ENCODE measurements at places on chromosomes 3 and 15. TPM values are rescaled to one million over a fixed set of nuclear protein-coding genes. Genes with fewer than 3 reads are reported as not detected.

Gene FOXB1
- total RNA-seq, result not detected

- DNase-seq, result no peak
- H3K27ac ChIP-seq, result peak overlapping the region; percentile 89
- H3K4me3 ChIP-seq, result peak overlapping the region; percentile 47
Measured at GRCh38 chr15:31337352-31338031, 10.9 kb downstream of the KLF13 start.

GRCh38 chr15:32919749-32920414, 202.1 kb downstream of the GREM1 start:
- DNase-seq, result no peak
- no peak overlapping the region for H3K4me3 ChIP-seq
- no peaks in the 10 kb centered on the region for H3K4me1 ChIP-seq
- H3K27me3 ChIP-seq, result no peaks in the 10 kb centered on the region
- no peaks in the 10 kb centered on the region for H3K36me3 ChIP-seq

DNA sequence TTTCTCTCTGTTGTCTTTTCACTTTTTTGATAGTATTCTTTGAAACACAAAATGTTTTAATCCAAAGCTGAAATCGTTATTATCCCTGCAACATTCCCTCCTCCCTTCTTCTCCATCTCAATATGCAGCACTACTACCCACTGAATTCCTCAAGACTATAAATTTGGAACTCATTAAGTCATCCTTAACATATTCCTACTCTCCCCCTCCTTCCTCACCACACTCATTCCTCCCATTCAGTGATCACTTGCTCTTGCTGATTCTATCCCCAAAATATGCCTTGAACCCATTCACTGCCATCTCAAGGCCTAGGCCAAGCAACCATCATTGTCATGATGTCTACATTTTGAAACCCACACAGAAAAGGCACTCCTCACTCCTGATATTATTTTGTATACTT, 2.4 kb upstream of the PIK3R4 start:
- no peaks in the 10 kb centered on the region for H3K27me3 ChIP-seq
- H3K27ac ChIP-seq, result peak overlapping the region; percentile 62
- peak overlapping the region; percentile 92 for H3K4me3 ChIP-seq

DNA sequence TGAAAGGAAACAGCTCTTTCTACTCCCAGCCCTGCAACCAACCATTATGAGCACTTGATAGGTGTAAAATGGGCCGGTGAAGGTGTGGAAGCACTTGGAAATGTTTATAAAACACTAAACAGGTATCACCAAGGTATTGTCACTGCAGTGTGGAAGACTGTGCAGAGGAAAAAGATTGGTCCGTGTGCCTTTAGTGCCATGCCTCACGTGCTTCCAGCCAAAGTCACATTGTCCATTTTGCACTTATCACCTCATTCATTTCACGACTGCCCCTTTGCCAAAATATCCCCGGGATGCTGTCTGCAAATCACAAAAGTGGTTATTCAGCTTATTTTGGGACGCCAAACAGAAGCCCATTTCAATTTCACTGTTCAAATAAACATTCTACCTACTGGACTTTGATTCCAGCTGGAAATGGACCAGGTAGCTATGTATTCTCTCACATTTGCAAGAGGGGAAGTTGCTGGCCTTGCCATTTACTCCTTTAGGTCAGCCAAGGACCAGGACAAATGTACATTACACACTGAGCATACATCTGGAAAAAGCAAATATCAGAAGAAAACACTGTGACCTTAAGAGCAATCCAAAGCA, 58.4 kb downstream of the ARRDC4 start:
- no peak overlapping the region for H3K27ac ChIP-seq
- H3K4me3 ChIP-seq, result no peak overlapping the region
- no peaks in the 10 kb centered on the region for H3K36me3 ChIP-seq
- H3K4me1 ChIP-seq, result no peaks in the 10 kb centered on the region
- no peaks in the 10 kb centered on the region for H3K27me3 ChIP-seq
- no peak for DNase-seq

DNA sequence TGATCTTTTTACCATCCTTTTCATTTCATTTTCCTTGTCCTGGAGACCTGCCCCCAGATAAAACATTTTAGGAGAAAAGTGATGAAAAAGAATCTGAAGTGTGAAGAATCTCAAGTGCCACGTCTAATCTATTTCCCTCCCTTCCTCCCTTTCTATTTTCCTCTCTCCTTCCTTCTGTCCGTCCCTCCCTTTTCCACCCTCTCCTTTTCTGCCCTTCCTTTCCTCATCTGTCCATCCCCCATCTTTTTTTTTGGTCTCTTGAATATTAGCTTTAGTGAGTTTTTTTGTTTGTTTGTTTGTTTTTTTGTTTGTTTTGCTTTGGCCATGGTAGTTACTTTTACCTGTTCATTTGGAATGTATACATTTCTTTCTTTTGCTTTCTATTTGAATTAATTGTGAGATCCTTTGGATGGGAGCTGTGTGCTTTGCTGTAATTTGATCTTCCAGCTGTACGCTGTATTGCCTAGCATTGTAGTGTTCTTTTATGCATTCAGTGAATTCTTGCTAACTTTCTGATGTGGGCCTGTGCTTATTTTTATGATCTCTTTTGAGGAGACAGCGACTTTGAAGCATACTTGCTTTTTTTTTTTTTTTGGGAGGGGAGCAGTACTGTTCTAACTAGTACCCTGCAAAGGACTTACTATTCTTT, 19.2 kb downstream of the CDIN1 start:
- no peak overlapping the region for H3K27ac ChIP-seq
- no peaks in the 10 kb centered on the region for H3K27me3 ChIP-seq
- H3K4me3 ChIP-seq, result no peak overlapping the region
- DNase-seq, result no peak
- H3K4me1 ChIP-seq, result peaks cover 8% of the 10 kb centered on the region
- no peaks in the 10 kb centered on the region for H3K36me3 ChIP-seq

DNA sequence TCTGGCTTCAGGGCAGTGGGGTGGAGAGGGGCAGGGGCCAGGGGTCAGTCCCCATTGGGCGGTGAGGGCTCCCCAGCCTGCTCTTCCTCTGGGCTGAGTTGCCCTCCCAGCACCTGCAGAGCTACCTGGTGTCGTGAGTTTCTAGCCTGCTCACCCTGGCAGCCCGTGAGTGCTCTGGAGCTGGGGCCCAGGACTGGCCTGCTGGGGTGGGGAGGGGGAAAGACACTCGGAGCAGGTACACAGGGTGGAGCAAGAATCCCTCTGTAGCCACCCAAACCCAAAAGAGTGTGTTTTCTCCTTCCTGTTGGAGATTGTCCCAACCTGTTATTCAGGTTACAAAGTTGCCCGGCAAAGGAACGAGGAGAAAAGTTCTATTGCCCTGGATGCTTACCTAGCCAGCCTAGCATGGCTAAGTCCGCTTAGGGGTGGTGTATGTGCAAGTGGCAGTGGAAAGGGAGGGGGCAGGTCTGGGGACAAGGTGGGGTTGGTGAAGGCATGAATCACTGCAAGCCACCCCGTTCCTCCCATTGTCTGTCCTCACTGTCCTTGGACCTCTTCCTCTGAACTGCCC, 8.9 kb downstream of the FAM3D start:
- H3K4me1 ChIP-seq, result no peaks in the 10 kb centered on the region
- H3K27me3 ChIP-seq, result no peaks in the 10 kb centered on the region
- no peaks in the 10 kb centered on the region for H3K36me3 ChIP-seq
- no peak for DNase-seq
- H3K27ac ChIP-seq, result no peak overlapping the region
- no peak overlapping the region for H3K4me3 ChIP-seq

DNA sequence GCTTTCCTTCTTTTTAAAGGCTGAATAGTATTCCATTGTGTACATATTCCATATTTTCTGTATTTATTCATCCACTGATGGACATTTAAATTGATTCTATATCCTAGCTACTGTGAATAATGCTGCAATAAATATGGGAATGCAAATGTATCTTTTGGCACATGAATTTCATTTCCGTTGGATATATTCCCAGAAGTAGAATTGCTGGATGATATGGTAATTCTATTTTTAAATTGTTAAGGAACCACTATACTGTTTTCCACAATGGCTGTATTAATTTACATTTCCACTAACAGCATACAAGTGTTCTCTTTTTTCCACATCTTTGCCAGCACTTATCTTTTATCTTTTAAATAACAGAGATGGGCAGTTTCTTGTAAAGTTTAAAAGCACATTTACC, 302.7 kb downstream of the CTNNB1 start:
- no peak for DNase-seq
- no peaks in the 10 kb centered on the region for H3K27me3 ChIP-seq

Gene ADAMTS7
- total RNA-seq, result 0.75 TPM

GRCh38 chr3:59368900-59369675, 319.3 kb upstream of the CFAP20DC start:
- H3K4me1 ChIP-seq, result no peaks in the 10 kb centered on the region
- DNase-seq, result no peak
- no peaks in the 10 kb centered on the region for H3K27me3 ChIP-seq
- H3K27ac ChIP-seq, result no peak overlapping the region
- no peak overlapping the region for H3K4me3 ChIP-seq

DNA sequence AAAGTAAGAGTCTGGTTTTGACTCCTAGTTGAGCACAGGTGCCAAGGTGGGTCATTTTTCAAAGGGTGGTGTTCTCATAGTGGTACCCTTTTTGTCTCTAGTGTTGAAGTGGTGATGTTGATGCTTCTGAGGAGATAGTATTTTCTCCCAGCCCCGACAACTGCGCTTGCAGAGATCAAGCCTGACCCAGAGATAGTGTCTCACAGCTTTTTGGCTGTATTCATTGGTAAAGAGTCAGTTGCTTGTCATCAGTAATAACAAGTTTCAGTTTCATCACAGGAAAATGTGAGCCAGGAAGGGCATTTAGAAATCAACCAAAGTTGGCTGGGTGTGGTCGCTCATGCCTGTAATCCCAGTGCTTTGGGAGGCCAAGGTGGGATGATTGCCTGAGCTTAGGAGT, 139.3 kb downstream of the NFKBIZ start:
- H3K27ac ChIP-seq, result no peak overlapping the region
- no peaks in the 10 kb centered on the region for H3K4me1 ChIP-seq
- H3K4me3 ChIP-seq, result no peak overlapping the region

GRCh38 chr3:127731546-127732289, 59.0 kb downstream of the ABTB1 start:
- DNase-seq, result no peak
- H3K27ac ChIP-seq, result peak overlapping the region; percentile 98
- H3K27me3 ChIP-seq, result no peaks in the 10 kb centered on the region
- peaks cover 8% of the 10 kb centered on the region for H3K36me3 ChIP-seq
- H3K4me1 ChIP-seq, result peaks cover 95% of the 10 kb centered on the region

Gene NR1I2
- 3.8 TPM for total RNA-seq

- H3K27me3 ChIP-seq, result no peaks in the 10 kb centered on the region
- no peaks in the 10 kb centered on the region for H3K4me1 ChIP-seq
- DNase-seq, result no peak
- H3K36me3 ChIP-seq, result no peaks in the 10 kb centered on the region
- H3K27ac ChIP-seq, result no peak overlapping the region
Measured at GRCh38 chr3:178561239-178561638, 25.0 kb downstream of the KCNMB2 start.

GRCh38 chr3:58658508-58658907, 8.1 kb downstream of the FAM3D start:
- no peaks in the 10 kb centered on the region for H3K36me3 ChIP-seq
- no peaks in the 10 kb centered on the region for H3K27me3 ChIP-seq
- no peak for DNase-seq
- no peak overlapping the region for H3K27ac ChIP-seq

DNA sequence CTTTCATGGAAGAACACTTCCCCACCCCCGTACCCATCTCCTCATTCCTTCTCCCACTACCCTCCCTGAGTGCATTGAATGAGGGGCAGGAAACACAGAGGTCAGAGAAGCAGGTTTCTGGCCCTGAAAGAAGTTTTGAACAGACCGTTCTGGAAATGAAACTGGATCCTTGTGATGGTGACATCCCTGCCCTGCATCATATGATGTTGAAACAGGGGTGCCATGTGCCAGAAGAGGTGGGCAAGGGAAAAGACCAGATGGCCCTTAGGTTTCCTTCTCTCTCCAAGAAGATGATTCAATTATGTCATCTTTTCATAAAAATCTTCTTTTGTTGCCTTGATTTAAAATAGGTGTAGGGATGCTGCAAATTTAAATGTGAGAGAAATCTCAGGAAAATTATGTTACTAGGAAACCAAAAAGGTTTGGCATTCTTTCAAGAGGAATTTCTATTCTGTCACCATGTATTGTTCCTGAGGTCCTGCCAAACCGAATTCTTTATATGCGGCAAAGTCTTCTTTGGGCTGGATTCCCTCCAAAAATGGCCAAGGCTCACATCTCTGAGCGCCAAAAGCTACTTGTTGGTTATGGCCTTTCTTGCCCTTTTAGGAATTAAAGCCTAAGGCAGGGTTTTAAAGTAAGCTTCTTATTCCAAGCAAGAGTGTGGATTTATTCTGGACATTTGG, 19.9 kb upstream of the TNFAIP8L3 start:
- H3K36me3 ChIP-seq, result no peaks in the 10 kb centered on the region
- DNase-seq, result no peak
- no peaks in the 10 kb centered on the region for H3K27me3 ChIP-seq
- no peaks in the 10 kb centered on the region for H3K4me1 ChIP-seq
- no peak overlapping the region for H3K27ac ChIP-seq

- H3K36me3 ChIP-seq, result no peaks in the 10 kb centered on the region
- H3K4me3 ChIP-seq, result no peak overlapping the region
- no peak overlapping the region for H3K27ac ChIP-seq
- no peak for DNase-seq
- no peaks in the 10 kb centered on the region for H3K4me1 ChIP-seq
Measured at GRCh38 chr3:66048051-66048395, 9.3 kb upstream of the MAGI1 start.

GRCh38 chr15:68730976-68731897, 89.5 kb downstream of the ANP32A start:
- no peaks in the 10 kb centered on the region for H3K36me3 ChIP-seq
- H3K27ac ChIP-seq, result no peak overlapping the region
- no peak for DNase-seq
- H3K4me3 ChIP-seq, result no peak overlapping the region
- H3K4me1 ChIP-seq, result peaks cover 5% of the 10 kb centered on the region

DNA sequence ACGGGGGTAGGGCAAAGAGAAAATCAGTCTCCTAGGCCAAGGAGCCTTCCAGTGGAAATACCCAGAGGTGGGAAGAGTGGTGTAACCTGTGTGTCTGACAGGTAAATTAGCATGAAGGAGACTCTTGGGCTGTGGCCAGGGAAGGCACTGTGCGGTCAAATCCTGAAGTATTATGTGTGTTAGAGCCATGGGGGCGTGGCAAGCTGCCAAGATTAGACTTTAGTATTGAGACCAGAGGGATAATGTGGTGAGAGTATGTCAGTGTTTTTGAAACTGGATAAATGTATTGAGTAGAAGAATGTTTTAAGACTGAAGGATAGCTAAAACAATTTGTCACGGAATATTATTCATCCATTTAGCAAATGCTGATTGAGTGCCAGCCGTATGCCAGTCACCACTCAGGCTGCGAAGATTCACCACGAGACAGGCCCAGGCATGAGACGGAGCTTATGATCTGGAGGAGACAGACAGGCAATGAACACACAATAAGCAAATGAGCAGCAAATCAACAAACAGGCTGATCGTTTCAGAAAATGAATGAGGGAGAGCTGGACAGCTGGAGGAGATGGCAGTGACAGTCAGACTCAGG, 445.9 kb downstream of the MCTP2 start:
- H3K27ac ChIP-seq, result no peak overlapping the region
- no peak overlapping the region for H3K4me3 ChIP-seq
- no peaks in the 10 kb centered on the region for H3K4me1 ChIP-seq
- H3K27me3 ChIP-seq, result no peaks in the 10 kb centered on the region
- no peak for DNase-seq

GRCh38 chr15:69893863-69894262, 203.9 kb downstream of the TLE3 start:
- H3K27me3 ChIP-seq, result no peaks in the 10 kb centered on the region
- H3K4me1 ChIP-seq, result peaks cover 30% of the 10 kb centered on the region
- H3K36me3 ChIP-seq, result no peaks in the 10 kb centered on the region
- no peak overlapping the region for H3K27ac ChIP-seq
